ENCODE measurements at places on chromosomes 7 and 10. TPM values are rescaled to one million over a fixed set of nuclear protein-coding genes. Genes with fewer than 3 reads are reported as not detected.

ADARB2 gene
- total RNA-seq = 0.36 TPM

LRRC27 gene
- total RNA-seq = 11.4 TPM

- no peak overlapping the region for H3K4me3 ChIP-seq
- H3K27ac ChIP-seq = no peak overlapping the region
- no peaks in the 10 kb centered on the region for H3K36me3 ChIP-seq
- DNase-seq = no peak
Observed at GRCh38 chr7:47233996-47234395, 347.9 kb downstream of the TNS3 start.

GRCh38 chr7:156524818-156525597 is 115.6 kb upstream of the RNF32 start:
- no peak for DNase-seq
- H3K36me3 ChIP-seq = no peaks in the 10 kb centered on the region
- H3K4me3 ChIP-seq = no peak overlapping the region

DNA sequence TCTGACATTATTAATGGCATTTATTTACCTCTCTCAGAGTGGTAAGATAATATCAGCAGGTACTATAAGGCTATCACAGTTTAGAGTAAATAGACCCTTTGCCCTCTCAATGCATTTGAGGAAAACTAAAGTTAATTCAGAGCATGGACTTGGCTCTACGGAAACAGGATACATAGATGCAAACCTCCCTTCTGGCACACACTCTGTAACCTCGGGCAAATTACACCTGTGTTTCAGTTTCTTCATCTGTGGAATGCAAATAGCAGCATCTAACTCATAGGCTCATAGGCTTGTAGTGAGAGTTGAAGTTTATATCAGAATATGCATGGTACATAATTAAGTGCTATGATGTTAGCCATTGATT is 5.6 kb downstream of the RAPGEF5 start:
- H3K27me3 ChIP-seq = no peaks in the 10 kb centered on the region
- H3K4me3 ChIP-seq = no peak overlapping the region
- no peaks in the 10 kb centered on the region for H3K36me3 ChIP-seq
- no peak overlapping the region for H3K27ac ChIP-seq
- no peak for DNase-seq

GRCh38 chr7:158731761-158732160 is 27.2 kb upstream of the NCAPG2 start:
- no peak for DNase-seq
- H3K27me3 ChIP-seq = no peaks in the 10 kb centered on the region
- no peaks in the 10 kb centered on the region for H3K36me3 ChIP-seq
- H3K27ac ChIP-seq = peak overlapping the region; percentile 54

DNA sequence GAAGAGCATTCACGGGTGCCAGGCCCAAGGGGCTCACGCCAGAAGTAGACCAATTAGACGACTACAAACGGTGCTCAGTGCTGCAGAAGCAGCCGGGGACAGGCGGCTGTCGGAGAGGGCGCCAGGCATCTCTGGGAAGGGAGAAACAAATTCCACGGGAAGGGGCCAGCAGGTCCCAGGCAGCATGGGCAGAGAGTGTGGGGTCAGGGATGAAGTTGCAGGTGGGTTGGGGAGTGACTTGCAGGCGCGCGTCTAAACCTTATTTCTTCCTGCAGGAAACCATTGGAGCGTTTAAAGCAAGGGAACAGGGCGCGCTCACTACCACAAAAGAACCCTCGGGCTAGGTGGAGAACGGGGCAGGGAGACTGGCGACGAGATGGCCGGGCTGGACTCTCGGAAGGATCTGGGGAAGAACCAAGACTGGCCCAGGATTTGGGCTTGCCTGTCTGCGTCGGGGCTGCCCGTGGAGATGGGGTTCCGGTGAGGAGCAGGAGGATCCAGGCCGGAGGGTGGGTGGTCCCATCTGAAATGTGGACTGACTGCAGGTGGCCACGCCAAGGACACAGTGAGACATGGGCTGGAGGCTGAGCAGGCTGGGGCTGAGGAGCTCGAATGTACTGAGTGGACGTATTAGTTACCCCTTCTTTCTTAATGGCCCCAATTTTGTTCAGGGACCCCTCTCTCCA is 116.3 kb upstream of the DIP2C start:
- H3K27me3 ChIP-seq = no peaks in the 10 kb centered on the region
- no peak for DNase-seq
- H3K4me1 ChIP-seq = no peaks in the 10 kb centered on the region
- H3K4me3 ChIP-seq = no peak overlapping the region

DNA sequence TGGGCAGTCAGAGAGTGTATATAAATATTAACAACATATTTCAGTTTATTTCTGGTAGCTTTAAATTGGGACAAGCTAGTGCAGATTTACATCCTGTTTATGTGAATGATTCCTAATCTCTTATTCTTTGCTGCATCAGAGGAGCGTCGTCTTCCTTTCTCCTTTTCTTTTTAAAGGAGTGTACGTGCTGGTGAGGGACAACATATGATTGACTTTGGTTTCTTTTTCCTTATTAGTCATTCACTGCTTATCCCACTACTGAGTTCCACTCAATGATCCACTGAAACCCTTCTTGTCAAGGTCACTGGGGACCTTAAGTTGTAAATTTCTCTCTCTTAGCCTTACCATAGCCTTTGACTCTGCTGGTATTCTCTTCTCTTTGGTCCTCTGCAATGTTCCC is 116.3 kb downstream of the EXOC4 start:
- no peaks in the 10 kb centered on the region for H3K36me3 ChIP-seq
- no peaks in the 10 kb centered on the region for H3K27me3 ChIP-seq
- DNase-seq = no peak
- no peaks in the 10 kb centered on the region for H3K4me1 ChIP-seq

DNA sequence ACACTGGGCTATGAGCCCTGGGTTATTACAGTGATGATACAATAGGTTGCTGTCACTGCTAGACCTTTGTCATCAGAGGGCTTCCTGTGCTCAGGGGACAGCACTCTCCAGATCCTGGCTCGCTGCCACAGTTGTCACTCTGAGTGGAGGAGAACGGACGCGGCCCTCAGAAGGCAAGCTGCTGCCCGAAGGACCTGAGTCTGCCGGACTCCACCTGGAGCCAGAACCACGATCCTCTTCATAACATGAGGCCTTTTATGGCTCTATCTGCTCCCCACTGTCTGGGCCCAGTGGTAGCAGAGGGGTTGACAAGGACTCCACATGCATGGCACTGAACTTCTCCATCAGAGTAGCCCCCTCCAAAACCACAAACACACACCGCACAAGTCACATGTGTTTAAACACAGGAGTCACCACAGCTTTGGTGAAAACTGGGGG is 94.7 kb upstream of the EFCAB10 start:
- DNase-seq = no peak
- H3K27me3 ChIP-seq = no peaks in the 10 kb centered on the region
- H3K36me3 ChIP-seq = no peaks in the 10 kb centered on the region
- no peak overlapping the region for H3K4me3 ChIP-seq
- peaks cover 13% of the 10 kb centered on the region for H3K4me1 ChIP-seq

- no peak for DNase-seq
- H3K27me3 ChIP-seq = no peaks in the 10 kb centered on the region
- no peaks in the 10 kb centered on the region for H3K4me1 ChIP-seq
- no peaks in the 10 kb centered on the region for H3K36me3 ChIP-seq
- H3K4me3 ChIP-seq = no peak overlapping the region
Observed at GRCh38 chr7:77367976-77368375, 48.2 kb downstream of the GSAP start.

- H3K4me3 ChIP-seq = no peak overlapping the region
- H3K36me3 ChIP-seq = no peaks in the 10 kb centered on the region
- no peak overlapping the region for H3K27ac ChIP-seq
- DNase-seq = no peak
Observed at GRCh38 chr7:8236780-8237407, 25.1 kb downstream of the ICA1 start.

DNA sequence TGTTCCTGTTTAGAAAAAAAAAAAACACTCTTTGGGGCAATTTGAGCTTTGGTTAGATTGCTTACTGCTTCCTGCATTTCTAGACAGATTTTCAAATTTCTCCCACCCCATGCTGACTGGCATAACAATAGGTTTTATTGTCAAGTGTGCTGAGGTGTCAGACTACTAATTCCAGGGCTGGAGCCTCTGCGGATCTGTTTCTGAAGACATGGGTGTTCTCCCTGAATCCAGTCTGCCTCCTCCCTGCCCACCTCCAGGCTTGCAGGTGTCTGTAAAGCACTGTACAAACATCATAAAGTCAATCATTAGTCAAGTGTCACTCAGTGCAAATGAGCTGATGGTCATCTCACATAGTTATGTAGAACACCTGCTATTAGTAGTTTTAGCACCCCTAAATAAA is 292.4 kb downstream of the GATA3 start:
- no peaks in the 10 kb centered on the region for H3K36me3 ChIP-seq
- DNase-seq = no peak
- no peaks in the 10 kb centered on the region for H3K27me3 ChIP-seq
- H3K27ac ChIP-seq = no peak overlapping the region
- H3K4me3 ChIP-seq = no peak overlapping the region
